T-cell (primary cell): ENCODE measurements at places on chromosomes 11 and 22. TPM values are rescaled to one million over a fixed set of nuclear protein-coding genes. Genes with fewer than 3 reads are reported as not detected.

GRCh38 chr11:126819194-126819593 lies 181.4 kb downstream of the KIRREL3 start:
- no peak for DNase-seq

FIBIN gene
- total RNA-seq, result not detected

GRCh38 chr11:69834811-69835800 lies 15.9 kb upstream of the FGF3 start:
- no peak for DNase-seq

ABCC8 gene
- total RNA-seq, result not detected

DNA sequence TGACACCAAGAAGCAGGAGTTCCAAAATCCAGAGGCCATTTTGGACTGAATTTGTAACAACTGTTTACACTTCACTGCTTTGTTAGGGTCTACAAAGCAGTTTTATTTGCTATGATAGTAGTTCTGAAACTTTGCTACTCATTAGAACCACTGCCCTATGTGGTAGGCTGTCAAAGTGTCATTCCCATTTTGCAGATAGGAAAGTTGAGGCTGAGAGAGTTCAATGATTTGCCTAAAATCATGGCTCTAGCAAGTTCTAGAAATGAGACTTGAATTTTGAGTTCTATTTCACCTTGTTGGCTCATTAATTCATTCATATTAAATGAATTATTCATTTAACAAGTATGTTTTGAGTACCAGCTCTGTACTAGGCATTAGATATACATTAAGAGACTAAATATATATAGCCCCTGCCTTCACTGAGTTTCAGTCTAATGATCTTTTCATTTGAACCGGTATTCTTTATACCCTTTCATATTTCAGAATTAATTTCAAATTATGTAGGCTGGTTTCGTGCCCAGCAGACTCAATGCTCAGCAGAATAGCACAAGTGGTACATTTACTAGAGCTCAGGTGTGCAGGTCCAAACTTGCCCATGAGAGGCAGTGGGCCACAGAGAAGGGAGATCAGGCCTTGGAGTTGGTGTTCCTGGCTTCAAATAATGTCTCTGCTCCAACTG lies 93.5 kb downstream of the ME3 start:
- DNase-seq, result no peak

DNA sequence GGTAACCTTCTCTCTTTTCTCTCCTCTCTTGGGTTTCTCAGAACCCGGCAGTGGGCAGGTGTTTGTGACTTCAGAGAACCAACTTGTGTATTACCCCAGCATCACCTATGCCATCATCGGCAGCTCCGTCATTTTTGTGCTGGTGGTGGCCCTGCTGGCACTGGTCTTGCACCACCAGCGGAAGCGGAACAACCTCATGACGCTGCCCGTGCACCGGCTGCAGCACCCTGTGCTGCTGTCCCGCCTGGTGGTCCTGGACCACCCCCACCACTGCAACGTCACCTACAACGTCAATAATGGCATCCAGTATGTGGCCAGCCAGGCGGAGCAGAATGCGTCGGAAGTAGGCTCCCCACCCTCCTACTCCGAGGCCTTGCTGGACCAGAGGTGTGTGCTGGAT lies 62.2 kb downstream of the COMMD9 start:
- no peak for DNase-seq

DNA sequence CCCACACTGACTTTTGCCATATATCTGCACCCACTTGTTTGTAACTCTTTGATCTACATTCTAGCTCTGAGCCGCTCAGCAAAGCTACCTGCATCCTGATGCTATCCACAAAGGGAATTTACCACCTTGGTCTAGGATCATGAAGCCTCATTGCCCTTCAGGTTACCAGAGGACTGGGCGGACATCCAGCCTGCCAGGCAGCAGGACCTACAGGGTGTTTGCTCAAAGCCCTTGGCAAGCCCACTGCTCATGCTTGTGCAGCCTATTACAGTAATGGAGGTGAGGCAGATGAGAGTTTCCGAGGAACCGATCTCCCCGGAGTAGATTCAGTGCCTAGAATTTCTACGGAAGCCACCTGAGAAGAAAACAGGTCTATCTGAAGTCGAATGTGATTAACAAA lies 417.2 kb downstream of the OPCML start:
- no peak for DNase-seq

DNA sequence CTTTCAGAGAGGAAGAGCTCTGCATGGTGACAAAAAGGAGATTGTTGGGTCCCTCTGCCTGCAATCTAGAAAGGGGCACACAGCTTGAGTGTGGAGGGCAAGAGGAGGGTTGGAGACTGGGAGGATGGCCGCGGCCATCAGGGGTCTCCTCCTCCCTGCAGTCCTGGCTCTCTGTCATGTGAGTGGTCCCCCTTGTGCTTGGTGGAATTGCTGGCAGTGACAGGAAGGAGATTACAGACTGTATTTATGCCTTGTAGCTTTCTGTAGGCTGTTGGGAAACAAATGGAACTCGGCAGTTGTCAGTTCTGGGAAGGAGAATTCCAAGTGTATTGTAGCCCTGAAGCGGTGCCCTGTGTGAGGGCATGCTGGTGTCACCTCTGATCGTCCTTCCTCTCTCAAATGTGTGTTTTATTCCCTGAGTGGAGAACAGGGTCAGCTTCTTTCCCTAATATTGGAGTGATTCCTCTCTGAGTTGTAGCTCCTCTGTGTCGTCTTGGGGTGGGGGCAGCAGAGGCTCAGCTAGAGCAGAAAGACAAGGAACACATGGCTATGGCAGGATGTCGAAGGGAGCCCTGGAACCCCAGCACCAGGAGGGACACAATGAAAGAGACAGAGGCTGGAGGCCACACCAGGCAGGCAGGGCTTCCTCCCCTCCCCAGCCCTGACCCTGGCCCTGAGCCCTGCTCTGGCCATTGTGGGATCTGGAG lies 163.1 kb downstream of the PKNOX2 start:
- no peak for DNase-seq

DNA sequence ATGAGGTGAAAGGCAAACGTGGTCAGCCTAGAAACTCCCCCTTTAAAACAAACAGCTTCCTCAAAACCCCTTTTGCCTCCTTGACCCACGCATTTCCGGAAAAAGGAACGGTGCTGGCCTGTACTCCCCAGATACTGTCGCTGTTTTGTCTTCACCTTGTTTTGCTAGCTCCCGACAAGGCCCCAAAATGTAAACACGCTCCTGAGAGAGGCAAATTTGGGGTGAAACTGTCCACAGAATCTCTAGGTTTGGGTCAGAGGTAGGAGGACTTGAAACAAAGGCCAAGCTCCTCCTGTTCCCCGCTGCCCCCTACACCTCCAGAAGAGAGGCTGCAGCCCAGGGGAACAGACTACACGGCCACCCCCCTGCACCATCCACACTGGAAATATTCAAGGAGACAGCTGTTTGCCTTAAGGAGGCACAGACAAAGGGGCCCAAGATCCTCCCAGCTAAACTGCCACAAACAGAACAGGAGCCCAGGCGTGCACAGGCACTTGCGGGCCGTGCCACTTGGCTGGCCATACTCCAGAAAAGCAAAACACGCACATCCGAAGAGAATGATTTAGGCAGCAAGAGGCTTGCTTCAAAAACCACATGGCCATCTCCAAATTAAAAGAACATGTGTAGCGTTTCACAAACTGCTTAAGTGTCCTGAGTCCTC lies 160.5 kb upstream of the GRK3 start:
- no peak for DNase-seq

DNA sequence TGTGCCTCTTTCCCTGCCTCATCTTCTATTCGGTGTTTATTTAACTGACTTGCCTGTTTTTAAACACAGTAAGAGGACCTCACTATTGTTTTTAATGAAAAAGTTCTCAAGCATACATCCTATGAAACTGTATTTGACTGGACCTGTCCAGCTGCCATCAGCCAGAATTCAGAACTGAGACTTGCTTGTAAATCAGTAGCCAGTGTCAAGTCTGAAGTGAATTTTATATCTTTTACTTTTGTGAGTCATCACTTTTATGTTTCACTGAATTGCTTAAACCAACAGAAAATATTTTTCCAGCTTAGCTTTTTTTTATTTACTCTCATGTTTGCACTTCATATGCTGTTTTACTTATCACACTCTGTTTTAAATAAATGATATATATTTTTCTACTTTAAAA lies 88.3 kb downstream of the LUZP2 start:
- DNase-seq, result no peak

DNA sequence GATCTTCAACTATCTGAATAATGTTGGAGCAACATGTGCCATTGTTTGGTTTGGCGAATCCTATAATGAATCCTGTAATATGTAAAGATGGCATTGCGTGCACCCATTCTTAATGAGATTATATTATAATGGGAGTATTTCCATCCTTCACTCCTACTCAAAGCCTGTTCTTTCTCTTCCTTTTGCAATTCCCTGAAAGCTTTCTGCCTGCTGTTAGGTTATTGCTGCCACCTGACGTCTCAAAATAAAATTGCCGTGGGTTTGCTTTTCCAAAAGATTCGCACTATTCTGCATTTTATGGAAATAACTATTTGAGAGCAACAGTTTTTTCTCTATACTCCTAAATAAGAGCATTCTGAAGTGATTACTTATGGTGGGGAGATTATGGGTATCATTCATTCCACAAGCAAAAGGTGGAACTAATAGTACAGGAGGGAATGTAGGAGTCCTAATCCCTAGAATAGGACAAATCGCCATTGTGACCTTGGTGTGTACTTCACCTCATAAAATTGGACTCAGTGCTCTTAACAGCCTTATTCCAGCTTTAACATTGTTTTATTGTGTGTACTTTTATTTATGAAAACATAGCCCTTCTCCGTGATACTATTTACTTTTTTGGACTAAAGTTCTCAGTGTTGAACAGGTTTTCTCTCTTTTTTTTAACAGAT lies 69.6 kb upstream of the ALKBH3 start:
- no peak for DNase-seq

- no peak for DNase-seq
These were observed 23.3 kb upstream of the CHRM4 start for GRCh38 chr11:46414879-46415278.

OR5D16 gene
- total RNA-seq, result not detected

DNA sequence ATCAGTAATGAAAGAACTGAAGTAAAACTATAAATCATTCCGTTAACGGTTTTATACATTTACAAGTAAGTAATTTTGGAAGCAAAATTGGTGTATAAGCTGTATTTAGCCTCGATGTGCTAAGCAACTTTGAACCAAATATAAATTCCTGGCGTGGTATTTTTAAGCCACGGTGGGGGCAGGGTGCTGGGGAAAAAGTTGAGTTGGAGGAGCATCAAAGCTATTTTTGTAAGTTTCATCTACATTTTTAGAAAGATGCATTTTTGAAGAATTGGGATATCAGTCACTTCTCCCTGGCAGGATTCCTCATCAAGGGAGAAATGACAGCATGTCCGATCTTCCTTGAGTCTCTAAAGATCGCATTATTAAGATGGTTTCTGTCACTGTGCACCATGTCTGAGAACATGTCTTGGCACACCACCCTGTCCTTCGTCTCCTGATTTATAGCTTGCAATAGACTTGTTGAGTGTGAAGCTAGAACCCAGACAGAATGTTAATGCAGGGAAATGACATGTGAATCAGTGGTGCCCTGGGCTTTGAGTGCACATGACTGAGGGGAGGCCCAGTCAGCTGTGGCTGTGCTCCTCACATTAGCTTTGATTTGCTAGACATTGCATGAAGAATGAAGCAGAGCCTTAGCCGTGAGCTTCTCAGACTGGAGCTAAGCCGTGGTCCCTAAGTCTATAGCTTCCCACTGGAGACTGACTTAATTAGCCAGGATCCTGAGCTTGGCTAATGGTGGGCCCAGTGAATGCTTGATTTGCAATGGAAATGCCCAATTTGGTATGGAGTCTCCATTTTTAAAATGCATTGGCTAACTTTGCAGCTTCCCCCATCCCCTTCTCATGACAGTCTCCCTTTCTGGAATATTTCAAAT lies 127.0 kb downstream of the COMMD9 start:
- DNase-seq, result no peak

GRCh38 chr22:47850644-47851151 lies 1088.2 kb downstream of the TBC1D22A start:
- DNase-seq, result no peak

DNA sequence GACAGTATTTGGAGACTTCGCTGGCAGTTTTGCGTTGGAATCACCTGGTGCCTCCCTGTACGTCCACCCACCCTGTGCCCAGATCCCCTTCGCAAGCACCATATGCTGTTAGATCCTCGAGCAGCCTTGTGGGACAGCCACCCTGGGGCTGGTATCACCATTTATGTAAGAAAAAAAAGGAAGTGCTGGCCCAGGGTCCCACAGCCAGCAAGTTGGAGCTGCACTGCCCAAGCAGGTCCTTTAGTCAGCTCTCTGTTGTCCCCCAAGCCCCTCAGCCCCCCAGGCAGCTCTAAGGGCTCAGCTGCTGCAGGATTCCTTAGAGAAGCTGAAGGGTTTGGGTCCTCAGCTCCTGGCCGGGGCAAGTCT lies 80.3 kb downstream of the FBLN1 start:
- DNase-seq, result no peak

PATE2 gene
- not detected for total RNA-seq

TSPAN18 gene
- total RNA-seq, result 20.0 TPM

CD3G gene
- 171 TPM for total RNA-seq

- no peak for DNase-seq
These were observed 4.0 kb downstream of the PYGM start for GRCh38 chr11:64755681-64756361.

SSTR3 gene
- 4.7 TPM for total RNA-seq

- DNase-seq, result no peak
These were observed 72.3 kb downstream of the BDNF start for GRCh38 chr11:27627979-27628378.

RASGRP2 gene
- 610 TPM for total RNA-seq

TMPRSS5 gene
- 1.5 TPM for total RNA-seq

GRCh38 chr11:91495837-91496236 lies 728.8 kb upstream of the FAT3 start:
- no peak for DNase-seq

ROBO4 gene
- 0.41 TPM for total RNA-seq

SLC17A6 gene
- not detected for total RNA-seq

- no peak for DNase-seq
These were observed 40.6 kb upstream of the HSD17B12 start for GRCh38 chr11:43639920-43640319.

GRCh38 chr11:63870351-63871140 lies 31.6 kb downstream of the MARK2 start:
- no peak for DNase-seq

- DNase-seq, result peak; percentile 72
These were observed 415.1 kb downstream of the ETS1 start for GRCh38 chr11:128172046-128172878.

DNA sequence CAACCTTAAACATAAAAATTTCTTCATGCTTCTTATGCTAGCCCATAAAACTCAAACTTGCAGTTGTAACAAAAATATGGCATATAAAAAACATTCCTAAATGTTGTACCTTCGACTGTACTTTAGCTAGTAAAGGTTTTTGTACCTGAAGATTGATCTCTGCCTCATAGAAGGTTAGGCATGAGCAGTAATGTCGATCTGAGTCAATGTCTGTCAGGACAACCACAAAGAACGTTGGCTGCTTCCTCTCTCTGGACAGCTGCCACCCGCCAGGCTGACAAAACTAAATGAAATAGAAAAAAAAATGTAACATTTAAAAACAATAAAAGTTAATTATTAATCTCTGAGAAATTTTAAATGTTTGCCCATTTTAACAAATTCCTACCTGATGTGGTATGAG lies 251.3 kb downstream of the SBF2 start:
- DNase-seq, result no peak
